Frontal cortex (tissue), 4 donors: ENCODE measurements at places on chromosomes 7 and 10. TPM values are rescaled to one million over a fixed set of nuclear protein-coding genes. Genes with fewer than 3 reads are reported as not detected.

Gene GPC2
- 75.0 TPM for total RNA-seq

Gene FAM237B
- total RNA-seq, result under 0.01 TPM

Gene SPAM1
- total RNA-seq, result not detected

Gene AGFG2
- total RNA-seq, result 2.0 TPM

Gene ACBD7
- total RNA-seq, result 10.6 TPM

Gene CALML5
- not detected for total RNA-seq

Gene PLXNA4
- 67.7 TPM for total RNA-seq

Gene CPVL
- 54.6 TPM for total RNA-seq

Gene HOXA1
- not detected for total RNA-seq

Gene TAS2R3
- total RNA-seq, result 1.2 TPM
